ENCODE measurements at places on chromosomes 7 and 10. TPM values are rescaled to one million over a fixed set of nuclear protein-coding genes. Genes with fewer than 3 reads are reported as not detected.

PRF1 gene
- total RNA-seq, result not detected

PON3 gene
- total RNA-seq, result 50.9 TPM

GRCh38 chr7:42673951-42674350 lies 237.9 kb downstream of the C7orf25 start:
- DNase-seq, result no peak

DNA sequence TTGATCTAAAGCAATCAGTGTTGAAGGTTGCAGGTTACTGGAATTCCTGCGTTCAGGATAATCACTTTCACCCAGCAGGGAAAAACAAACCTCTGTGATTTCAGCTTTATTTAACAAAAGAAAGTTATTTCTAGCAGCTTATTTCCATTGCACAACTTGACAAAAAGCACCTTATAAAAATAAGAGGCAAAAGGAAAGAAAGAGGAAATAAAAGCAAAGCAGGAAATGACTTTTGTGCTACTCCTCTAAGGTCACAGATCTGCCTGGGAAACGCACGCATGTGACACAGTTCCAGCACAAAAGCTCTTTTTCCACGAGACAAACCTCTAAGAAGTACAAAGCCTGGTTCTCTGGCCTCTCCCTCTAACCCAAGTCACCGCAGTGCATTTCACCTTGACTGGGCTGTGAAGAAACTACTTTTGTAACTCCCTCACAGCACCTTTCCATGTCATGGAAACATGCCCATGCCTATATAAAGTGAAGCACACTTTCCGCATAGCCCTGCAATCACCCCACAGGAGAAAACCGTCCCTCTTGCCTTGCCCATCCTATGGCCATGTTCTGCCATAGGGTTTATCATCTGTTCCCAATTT lies 870 bp downstream of the ANK3 start:
- no peak for DNase-seq

Data from endothelial cell (in vitro differentiated cells).